ENCODE measurements at places on chromosomes 7 and 10.

DNA sequence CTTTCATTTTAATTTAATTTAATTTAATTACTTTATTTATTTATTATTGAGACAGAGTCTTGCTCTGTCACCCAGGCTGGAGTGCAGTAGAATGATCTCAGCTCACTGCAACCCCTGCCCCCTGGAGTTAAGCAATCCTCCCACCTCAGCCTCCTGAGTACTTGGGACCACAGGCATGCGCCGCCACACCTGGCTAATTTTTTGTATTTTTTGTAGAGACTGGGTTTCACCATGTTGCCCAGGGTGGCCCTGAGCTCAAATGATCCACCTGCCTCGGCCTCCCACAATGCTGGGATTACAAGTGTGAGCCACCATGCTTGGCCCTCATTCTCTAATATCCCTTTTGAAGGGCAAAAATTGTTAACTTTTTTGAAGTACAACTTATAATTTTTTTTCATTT lies 92.9 kb downstream of the XRCC2 start:
- H3K27ac ChIP-seq, result no peak overlapping the region
- H3K4me1 ChIP-seq, result no peaks in the 10 kb centered on the region
- no peaks in the 10 kb centered on the region for H3K36me3 ChIP-seq
- no peak overlapping the region for H3K4me3 ChIP-seq
- no peaks in the 10 kb centered on the region for H3K27me3 ChIP-seq

- H3K27me3 ChIP-seq, result no peaks in the 10 kb centered on the region
- DNase-seq, result no peak
- H3K4me3 ChIP-seq, result no peak overlapping the region
- no peaks in the 10 kb centered on the region for H3K36me3 ChIP-seq
Observed at GRCh38 chr10:49666054-49666615, 13.3 kb upstream of the C10orf53 start.

- no peaks in the 10 kb centered on the region for H3K27me3 ChIP-seq
- H3K4me1 ChIP-seq, result no peaks in the 10 kb centered on the region
- H3K36me3 ChIP-seq, result no peaks in the 10 kb centered on the region
- no peak overlapping the region for H3K4me3 ChIP-seq
- no peak for DNase-seq
- H3K27ac ChIP-seq, result no peak overlapping the region
Observed at GRCh38 chr10:113214331-113214730, 264.3 kb downstream of the TCF7L2 start.

GRCh38 chr7:94486216-94486615 lies 23.4 kb upstream of the CASD1 start:
- no peaks in the 10 kb centered on the region for H3K27me3 ChIP-seq
- H3K4me3 ChIP-seq, result no peak overlapping the region
- no peaks in the 10 kb centered on the region for H3K36me3 ChIP-seq
- no peak for DNase-seq

DNA sequence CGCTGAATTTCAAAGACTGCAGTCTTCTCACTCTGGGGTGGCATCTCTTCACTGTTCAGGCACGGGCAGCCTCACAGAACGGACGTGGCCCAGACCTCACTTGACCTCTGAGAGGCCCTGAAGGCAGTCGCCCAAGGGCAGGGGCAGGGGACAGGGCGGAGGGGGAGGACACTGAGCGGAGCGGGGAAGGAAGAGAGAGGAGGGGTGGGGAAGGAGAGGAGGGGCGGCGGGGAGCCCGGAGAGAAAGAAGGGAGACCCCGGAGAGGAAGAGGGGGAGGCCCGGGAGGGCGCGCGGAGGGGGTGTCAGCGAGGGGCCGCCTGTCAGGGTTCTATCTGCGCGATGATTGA lies 58.7 kb upstream of the COMTD1 start:
- no peak for DNase-seq
- H3K4me3 ChIP-seq, result peak overlapping the region; percentile 59
- no peak overlapping the region for H3K27ac ChIP-seq
- no peaks in the 10 kb centered on the region for H3K36me3 ChIP-seq

DNA sequence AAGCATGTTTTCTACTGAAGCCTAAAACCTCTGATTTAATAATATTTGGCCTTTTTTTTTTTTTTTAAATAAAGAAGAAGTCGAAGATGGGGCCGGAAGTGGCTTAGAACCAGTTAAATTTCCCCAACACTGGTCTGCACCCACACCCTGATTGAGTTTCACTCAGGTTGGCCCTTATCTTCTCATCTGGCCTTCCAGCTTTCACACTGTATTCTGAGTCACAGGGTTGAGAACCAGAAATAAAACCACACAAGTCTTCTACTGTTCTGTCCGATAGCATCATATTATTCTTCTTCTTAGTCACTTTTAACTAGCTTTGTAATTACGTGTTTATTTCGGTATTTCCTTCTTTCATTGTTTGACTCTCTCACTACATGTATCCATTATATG lies 9.9 kb downstream of the ZNF365 start:
- H3K27me3 ChIP-seq, result no peaks in the 10 kb centered on the region
- no peak for DNase-seq
- no peaks in the 10 kb centered on the region for H3K4me1 ChIP-seq
- H3K4me3 ChIP-seq, result no peak overlapping the region
- H3K36me3 ChIP-seq, result no peaks in the 10 kb centered on the region

GRCh38 chr7:105044449-105045070 lies 30.6 kb downstream of the KMT2E start:
- no peaks in the 10 kb centered on the region for H3K4me1 ChIP-seq
- no peaks in the 10 kb centered on the region for H3K36me3 ChIP-seq
- H3K4me3 ChIP-seq, result no peak overlapping the region
- no peak for DNase-seq
- no peak overlapping the region for H3K27ac ChIP-seq
- H3K27me3 ChIP-seq, result no peaks in the 10 kb centered on the region

DNA sequence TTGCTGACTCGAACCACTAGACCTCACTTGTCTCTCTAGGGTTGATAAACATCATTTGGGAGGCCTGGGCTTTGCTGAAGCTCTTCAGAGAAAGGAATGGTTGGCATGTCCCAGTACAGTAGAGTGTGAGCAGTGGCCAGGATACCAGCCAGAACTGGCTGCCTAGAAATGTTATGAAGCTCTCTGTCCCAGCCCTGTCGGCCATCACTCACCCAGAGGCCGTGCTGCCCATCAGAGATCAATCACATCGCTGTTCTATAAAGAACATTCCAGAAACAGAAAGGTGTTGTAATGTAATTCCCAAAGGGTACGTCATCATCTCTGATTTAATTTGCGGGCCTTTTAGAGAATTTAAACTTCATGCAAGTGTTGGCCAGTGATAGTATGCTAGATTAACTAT lies 111.5 kb downstream of the PRPF18 start:
- H3K4me1 ChIP-seq, result no peaks in the 10 kb centered on the region
- no peak for DNase-seq
- no peaks in the 10 kb centered on the region for H3K27me3 ChIP-seq
- peaks cover 38% of the 10 kb centered on the region for H3K36me3 ChIP-seq
- no peak overlapping the region for H3K27ac ChIP-seq

- H3K36me3 ChIP-seq, result no peaks in the 10 kb centered on the region
- H3K4me1 ChIP-seq, result no peaks in the 10 kb centered on the region
- no peaks in the 10 kb centered on the region for H3K27me3 ChIP-seq
- H3K4me3 ChIP-seq, result no peak overlapping the region
- no peak overlapping the region for H3K27ac ChIP-seq
Observed at GRCh38 chr7:11410656-11411644, 421.0 kb downstream of the THSD7A start.

GRCh38 chr7:29449569-29450260 lies 113.9 kb upstream of the PRR15 start:
- no peak for DNase-seq
- H3K36me3 ChIP-seq, result no peaks in the 10 kb centered on the region
- H3K4me3 ChIP-seq, result no peak overlapping the region
- H3K27ac ChIP-seq, result no peak overlapping the region
- no peaks in the 10 kb centered on the region for H3K4me1 ChIP-seq

DNA sequence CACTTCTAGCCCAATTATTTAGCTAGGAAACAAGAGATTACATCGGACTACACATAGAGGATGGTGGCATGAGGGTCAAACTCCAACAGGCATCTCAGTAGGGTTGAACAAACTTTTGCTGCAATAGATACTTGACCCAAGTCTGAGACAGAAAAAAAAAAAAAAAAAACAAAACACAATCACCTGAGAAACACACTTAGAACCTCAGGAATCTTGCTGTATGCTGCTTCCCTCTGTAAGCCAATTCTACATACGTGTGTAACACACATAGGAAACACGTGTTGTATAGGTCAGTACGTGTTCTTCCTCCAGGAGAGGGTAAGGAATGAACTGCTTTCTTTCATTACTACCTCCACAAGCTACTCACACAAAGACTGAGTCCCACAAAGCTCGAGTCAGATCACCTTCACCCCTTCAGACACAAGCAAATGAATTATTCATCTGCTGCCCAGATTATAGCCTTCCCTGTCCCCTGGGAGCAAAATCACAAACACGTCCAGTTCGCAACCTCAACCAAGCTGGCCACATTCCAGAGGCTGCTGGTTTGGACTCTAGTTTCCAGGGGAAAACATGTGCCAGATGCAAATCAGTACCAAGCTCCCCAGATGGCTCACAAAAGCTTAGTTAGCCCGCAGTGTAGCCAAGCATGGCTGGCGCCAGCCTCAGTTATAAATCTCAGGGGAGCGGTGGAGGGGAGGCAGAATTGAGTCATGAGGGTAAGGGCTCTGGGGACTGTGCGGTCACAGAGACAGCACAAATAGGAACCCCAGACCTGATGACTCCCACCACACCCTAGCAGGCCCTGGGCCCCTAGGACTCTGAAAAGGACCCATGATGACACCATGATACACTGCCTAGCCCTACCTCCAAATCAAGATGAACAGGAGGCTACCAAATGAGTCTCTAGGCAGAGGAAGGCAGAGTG lies 15.1 kb downstream of the PSAP start:
- peaks cover 11% of the 10 kb centered on the region for H3K36me3 ChIP-seq
- peaks cover 12% of the 10 kb centered on the region for H3K4me1 ChIP-seq
- H3K27me3 ChIP-seq, result no peaks in the 10 kb centered on the region
- no peak for DNase-seq
- H3K27ac ChIP-seq, result peak overlapping the region; percentile 43

DNA sequence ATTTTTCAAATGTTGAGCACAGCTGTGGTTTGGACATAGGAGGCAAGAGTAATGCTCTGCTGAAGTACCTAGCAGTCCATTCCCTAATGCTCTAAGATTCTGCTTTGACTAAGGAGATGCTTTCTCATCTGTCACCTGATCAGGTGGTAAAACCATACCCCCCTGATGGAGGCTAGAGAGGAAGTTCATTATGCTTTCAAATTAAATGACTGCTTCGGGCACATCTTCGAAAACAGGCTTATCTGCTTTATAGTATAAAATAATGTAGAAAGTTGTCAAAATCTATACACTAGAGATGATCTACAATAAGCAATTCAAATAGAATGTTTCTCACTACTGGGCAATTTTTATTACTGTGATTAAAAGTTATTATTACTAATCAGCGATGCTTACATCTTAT lies at the start of gene GNAT3:
Gene GNAT3, minus strand, starts transcription at position 101 of the 400 bp plus-strand sequence. CDS start 138 bp downstream, outside the sequence.
- H3K4me1 ChIP-seq, result no peaks in the 10 kb centered on the region
- H3K27ac ChIP-seq, result no peak within 1 kb of the TSS
- DNase-seq, result no peak
- H3K27me3 ChIP-seq, result no peaks in the 10 kb centered on the region
- H3K4me3 ChIP-seq, result no peak within 1 kb of the TSS

GRCh38 chr10:86017841-86018734 lies 348.5 kb downstream of the GRID1 start:
- no peak for DNase-seq
- H3K4me1 ChIP-seq, result no peaks in the 10 kb centered on the region
- H3K36me3 ChIP-seq, result no peaks in the 10 kb centered on the region
- no peaks in the 10 kb centered on the region for H3K27me3 ChIP-seq
- no peak overlapping the region for H3K27ac ChIP-seq

DNA sequence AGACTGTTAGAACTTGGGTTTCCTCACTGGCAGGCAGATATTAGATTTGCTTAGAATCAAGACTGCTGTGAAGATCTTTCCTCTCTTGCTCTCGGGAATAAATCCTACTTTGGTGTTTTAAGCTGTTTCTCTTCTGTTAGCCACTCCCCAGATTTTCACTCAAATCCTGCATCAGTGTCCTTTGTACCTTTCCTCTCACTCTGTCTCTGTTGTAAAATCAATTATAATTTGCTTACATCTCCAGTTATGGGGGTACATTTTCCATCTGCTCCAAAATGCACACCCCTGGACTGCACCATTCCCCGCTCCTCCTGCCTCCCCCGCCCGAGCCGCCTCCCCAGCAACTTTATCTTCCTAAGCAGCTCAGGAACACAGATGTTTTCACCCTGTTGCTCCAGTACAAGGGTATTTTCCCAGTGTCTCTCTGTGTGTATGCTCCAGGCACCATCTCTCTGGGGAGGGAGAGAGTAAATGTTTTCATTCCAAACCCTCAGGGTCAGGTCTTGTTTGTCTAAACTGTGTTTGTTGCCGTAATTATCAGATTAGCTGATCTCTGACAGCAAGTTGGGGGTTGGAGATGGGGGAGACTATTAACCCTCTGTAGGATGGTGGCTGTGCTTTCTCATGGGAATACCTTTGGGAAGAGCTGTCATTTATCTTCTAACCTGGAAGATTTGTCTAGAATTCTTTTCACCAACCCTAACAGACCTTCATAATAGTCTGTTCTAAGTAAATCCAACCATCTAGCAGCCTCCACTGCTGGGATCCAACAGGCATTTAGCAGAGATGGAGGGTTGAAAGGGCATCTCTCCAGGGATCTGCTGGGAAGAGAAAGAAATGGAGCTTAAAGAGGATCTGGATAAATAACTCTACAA lies 20.4 kb upstream of the GOT1 start:
- DNase-seq, result no peak
- H3K4me3 ChIP-seq, result peak overlapping the region; percentile 31
- H3K27ac ChIP-seq, result no peak overlapping the region
- H3K36me3 ChIP-seq, result no peaks in the 10 kb centered on the region
- H3K27me3 ChIP-seq, result no peaks in the 10 kb centered on the region

GRCh38 chr7:37297546-37297945 lies 151.1 kb downstream of the ELMO1 start:
- no peaks in the 10 kb centered on the region for H3K4me1 ChIP-seq
- H3K27me3 ChIP-seq, result no peaks in the 10 kb centered on the region
- H3K4me3 ChIP-seq, result no peak overlapping the region
- no peak for DNase-seq
- H3K27ac ChIP-seq, result no peak overlapping the region

- H3K27ac ChIP-seq, result no peak overlapping the region
- no peak for DNase-seq
Observed at GRCh38 chr7:130410868-130411541, 29.8 kb downstream of the CEP41 start.

GRCh38 chr7:49707891-49708290 lies 65.5 kb upstream of the VWC2 start:
- no peak overlapping the region for H3K4me3 ChIP-seq
- no peak overlapping the region for H3K27ac ChIP-seq
- no peak for DNase-seq
- H3K4me1 ChIP-seq, result no peaks in the 10 kb centered on the region
- no peaks in the 10 kb centered on the region for H3K36me3 ChIP-seq

- no peak overlapping the region for H3K4me3 ChIP-seq
- no peak overlapping the region for H3K27ac ChIP-seq
- no peak for DNase-seq
- no peaks in the 10 kb centered on the region for H3K27me3 ChIP-seq
- H3K4me1 ChIP-seq, result no peaks in the 10 kb centered on the region
- H3K36me3 ChIP-seq, result no peaks in the 10 kb centered on the region
Observed at GRCh38 chr10:119007211-119007574, 22.3 kb upstream of the NANOS1 start.

GRCh38 chr10:218798-219197 lies 83.5 kb downstream of the ZMYND11 start:
- H3K4me3 ChIP-seq, result no peak overlapping the region
- H3K36me3 ChIP-seq, result no peaks in the 10 kb centered on the region
- H3K27ac ChIP-seq, result no peak overlapping the region
- no peaks in the 10 kb centered on the region for H3K4me1 ChIP-seq
